ENCODE measurements at places on chromosomes 16 and 17.

- peak; percentile 44 for DNase-seq
Observed at GRCh38 chr17:82031885-82032627, 578 bp downstream of the RAC3 start.

- DNase-seq = no peak
Observed at GRCh38 chr17:40815381-40815780, 7.0 kb downstream of the KRT10 start.

GRCh38 chr16:56909527-56909979 is 22.4 kb upstream of the HERPUD1 start:
- no peak for DNase-seq

DNA sequence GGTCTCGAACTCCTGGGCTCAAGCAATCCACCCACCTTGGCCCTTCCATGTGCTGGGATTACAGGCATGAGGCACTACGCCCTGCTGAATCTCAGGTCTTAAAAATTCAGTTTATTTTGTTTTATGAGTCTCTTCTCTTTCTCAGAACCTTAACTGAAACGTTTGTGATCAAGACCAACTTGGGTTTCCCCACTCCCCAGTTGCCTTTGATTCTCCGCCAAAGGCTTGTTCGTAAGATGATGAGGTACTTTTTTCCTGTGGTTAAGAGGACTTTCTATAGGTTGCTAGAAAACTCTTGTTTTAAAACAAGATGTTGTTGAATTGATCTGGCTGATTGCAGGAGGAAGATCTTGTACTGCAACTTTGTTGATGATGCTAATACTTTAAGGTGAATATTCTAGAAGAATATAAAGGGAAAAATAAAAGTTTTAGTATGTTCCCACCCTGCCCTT is 11.7 kb downstream of the ABCC1 start:
- DNase-seq = peak; percentile 74

GRCh38 chr17:64240261-64240740 is 22.8 kb downstream of the TEX2 start:
- DNase-seq = no peak

GRCh38 chr17:34386343-34386696 is 23.3 kb upstream of the CCL1 start:
- no peak for DNase-seq

- DNase-seq = no peak
Observed at GRCh38 chr16:72422308-72422897, 250.4 kb upstream of the PMFBP1 start.

GRCh38 chr17:44935116-44935515 is 12.5 kb downstream of the KIF18B start:
- DNase-seq = no peak

DNA sequence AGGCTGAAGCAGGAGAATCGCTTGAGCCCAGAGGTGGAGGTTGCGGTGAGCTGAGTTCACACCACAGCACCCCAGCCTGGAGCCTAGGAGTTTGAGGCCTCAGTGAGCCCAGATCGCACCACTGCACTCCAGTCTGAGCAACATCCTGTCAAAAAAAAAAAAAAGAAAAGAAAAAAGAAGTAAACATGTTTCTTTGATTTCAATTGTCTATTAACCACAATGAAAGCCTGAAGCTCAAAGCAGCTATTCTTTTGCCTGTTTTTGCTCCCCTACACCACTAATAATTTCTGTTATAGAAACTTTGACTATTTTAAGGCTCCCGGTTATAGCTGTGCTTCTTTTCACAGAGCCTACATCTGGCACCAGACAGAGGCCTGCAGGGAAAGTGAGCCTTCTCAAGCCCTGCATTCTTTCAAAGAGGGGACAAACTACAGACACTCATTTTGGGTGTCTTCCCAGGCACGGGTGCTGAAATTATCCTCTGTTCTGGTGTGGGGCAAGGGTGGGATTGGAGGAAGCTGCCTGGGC is 14.2 kb upstream of the SLC52A1 start:
- DNase-seq = peak; percentile 32

- no peak for DNase-seq
Observed at GRCh38 chr16:2415085-2415484, 14.2 kb upstream of the CCNF start.

- DNase-seq = no peak
Observed at GRCh38 chr17:1423456-1424135, 23.6 kb upstream of the YWHAE start.

DNA sequence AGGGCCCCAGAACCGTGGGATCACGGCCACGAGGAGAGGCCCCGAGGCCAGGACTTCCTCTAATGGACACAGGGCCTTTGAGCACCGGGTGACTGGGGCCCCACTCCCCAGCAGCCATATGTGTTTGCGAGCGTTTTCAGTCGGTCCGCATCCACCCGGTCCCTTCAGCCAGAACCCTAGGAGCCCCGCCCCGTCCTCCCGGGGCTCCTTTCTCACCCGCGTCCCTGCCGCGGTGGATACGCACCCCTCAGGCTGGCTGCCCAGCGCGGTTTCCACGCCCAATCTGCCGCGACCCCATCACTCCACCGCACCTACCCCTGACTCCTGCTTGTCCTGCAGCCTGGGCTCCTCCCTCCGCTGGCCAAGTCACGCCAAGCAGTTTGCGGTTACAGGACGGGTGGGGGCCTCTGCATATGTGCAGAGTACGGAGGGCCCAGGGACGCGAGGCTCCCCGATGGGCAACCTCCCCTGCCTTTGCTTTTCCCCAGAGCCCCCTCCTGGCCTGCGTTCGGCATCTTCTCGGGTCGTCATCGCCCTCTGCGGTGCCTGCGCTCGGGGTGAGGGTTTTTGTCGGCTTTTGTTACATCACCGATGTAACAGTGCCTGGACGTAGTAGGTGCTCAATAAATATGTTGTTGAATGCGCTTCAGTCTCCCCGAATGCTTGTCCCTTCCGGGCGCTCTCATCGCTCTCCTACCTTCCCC is 1.0 kb upstream of the TTYH2 start:
- no peak for DNase-seq

DNA sequence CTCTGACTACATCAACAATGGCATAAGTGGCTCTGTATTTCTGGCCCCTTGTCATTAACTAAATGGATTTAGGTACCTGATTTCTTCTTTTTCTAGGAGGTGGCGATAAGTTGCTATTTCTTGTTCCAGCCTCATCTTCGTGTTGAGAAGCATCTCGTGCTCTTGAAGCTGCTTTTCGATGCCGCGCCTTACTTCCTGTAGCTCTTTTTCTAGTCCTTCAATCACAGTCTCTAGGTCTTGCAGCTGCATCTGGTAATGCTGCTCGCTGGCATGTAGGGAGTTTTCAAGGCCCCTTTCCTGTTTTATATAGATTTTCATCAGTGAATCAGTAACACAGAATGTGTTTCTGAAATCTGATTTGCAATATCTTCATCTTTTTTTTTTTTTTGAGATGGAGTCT is 5.1 kb downstream of the KRT222 start:
- DNase-seq = no peak

GRCh38 chr17:79760197-79760906 is 17.6 kb upstream of the CBX2 start:
- DNase-seq = no peak

GRCh38 chr16:24839347-24839972 is 6.3 kb upstream of the SLC5A11 start:
- DNase-seq = no peak

GRCh38 chr16:24836836-24837235 is 8.9 kb upstream of the SLC5A11 start:
- DNase-seq = no peak

DNA sequence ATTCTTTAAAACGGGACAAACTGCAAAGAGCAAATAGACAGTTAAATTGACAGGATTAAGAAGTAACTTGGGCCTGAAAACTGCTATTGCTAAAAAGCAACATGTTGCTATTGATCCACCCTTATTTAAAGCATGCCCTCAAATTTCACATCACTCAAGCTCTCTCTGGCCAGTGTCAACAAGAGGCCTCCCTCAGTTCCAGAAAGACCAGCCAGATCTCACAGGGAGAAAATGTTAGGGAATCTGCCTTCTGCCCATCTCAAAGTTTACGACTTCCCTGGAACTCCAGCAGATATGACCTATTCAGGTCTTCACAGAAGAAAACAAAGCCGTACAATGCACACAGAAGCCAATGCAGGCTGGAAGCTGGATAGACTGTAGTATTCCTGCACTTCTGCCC is 8.9 kb downstream of the CFAP20 start:
- no peak for DNase-seq

DNA sequence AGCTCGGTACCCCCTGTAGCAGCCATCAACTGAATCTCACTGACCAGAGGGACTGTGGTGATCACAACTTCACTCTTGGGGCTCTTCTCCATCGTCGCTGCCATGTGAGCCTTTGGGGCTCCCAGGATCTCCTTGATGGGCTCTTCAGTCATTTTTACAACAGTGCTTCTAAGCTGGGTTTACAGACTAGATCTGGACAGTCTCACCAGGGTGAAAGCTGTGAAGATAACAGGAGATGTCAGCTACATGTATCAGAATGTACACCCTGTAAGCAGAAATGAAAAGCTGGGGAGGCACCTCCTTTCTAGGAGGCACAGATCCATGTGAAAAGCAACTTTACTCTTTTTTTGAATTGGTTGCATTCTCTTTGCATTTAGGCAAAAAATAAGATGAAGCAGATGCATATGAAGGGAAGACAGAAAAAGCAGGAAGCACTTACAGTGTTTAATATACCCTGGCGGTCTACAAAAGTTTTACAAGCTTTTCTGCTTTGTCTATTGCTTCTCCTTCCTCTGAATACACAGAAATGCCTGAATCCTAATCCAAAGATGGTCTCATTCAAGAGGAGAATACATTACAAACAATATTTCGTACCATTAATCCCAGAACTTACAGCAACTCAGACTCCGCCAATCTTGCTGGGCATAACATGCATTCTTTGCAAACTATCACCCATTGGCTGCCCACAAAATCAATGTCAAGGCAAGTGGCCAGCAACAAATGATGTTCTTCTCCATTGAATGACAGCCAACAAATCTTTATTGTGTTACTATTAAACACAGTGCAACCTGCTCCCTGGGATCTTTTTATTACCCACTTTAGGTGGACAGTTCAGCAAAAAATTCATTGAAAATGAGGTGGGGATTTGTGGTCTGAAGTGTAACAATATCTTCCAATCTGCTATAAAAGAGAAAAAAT is 1.5 kb downstream of the TMEM100 start:
- no peak for DNase-seq

DNA sequence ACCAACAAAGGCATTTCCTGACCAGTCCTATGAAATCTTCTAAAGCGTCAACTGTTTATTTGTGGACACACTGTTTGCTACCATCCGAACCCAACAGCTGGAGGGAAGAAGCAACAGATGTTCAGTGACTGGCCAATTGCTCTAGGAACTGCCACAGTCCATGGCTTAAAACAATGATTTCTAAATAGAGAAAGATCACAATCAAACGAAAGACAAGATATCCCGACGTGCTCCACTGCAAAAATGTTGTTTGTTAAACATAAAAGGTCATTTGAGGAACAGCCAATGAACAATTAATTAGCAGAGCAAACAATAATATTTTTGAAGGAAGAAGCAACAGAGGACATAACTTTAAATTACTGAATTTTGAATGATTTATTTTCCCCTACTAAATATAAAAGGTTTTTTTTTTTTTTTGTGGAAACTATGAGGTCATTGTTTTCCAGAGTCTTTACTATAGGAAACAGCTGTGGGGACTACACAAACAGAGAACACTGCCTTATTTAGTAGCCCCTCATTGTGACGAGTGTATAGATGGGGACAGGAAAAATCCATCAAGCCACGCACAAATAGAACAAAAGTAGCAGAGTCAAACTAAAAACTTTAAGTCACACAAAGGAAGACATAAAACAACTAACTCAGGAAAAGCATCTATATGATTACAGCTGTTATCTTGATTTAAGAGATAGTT is 17.2 kb downstream of the USP31 start:
- no peak for DNase-seq

DNA sequence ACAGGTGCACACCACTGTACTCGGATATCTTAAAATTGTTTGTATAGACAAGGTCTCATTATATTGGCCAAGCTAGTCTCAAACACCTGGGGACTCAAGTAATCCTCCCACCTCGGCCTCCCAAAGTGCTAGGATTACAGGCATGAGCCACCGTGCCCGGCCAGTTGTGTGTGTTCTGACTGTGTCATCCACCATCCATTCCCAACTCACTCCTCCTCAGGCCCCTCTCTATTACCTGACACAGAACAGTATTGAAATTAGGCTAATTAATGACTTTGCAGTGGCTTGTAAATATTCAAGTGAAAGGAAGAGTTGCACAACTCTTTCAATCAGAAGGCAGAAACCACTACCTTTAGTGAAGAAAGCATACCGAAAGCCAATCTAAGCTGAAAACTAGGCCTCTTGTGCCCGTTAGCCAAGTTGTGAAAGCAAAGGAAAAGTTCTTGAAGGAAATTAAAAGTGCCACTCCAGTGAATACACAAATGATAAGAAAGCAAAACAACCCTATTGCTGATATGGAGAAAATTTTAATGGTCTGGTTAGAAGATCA is 28.7 kb downstream of the GOSR1 start:
- no peak for DNase-seq

GRCh38 chr16:85825326-85825725 is 25.8 kb downstream of the COX4I1 start:
- DNase-seq = no peak

DNA sequence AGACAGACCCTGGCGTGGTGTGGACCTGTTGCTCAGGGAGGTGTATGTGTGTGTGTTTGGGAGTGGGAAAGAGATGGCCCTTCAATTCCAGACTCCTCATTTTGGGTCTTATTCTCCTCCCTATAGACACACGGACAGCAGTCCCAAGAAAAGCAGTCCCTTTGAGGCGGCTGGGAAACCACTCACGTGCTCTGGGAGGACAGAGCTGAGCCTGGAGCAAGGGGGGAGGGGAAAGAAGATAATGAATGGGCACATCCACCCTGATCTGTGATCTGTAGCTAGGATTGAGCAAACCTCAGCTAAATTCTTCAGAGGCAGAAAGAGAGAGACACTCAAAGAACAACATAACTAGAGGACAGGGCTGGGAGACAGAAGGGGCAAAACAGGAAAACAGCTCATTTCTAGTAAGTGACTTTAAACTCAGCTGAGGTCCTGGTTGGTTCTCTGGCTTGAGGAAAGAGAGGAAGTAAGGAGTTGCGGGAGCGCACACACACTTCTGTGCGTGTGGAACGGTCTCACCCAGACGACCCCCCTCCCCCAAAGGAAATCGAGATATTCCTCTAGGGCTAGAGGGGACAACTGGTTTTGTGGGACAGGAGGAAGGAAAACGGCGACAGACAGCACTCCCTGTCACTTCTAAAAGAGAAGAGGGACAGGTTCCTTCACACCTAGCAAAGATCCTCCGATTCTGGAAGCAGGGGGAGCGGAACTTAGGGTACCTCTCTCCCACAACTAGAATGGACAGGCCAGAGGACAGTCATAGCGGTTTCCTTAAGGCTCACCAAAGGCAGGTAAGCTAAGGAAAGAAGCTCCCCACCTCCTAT is 658 bp downstream of the RAB5C start:
- no peak for DNase-seq

All from activated T-helper 2 cell treated with anti-CD3 and anti-CD28 coated beads, Interferon-gamma antibody, Interleukin-2, Interleukin-4, amounts not matched to agents 10 μg/mL and 5 μg/mL and 100 μg/mL, durations not matched to agents 14 hours and 24 hours and 36 hours (primary cell).